ENCODE measurements at places on chromosomes 2 and 18. TPM values are rescaled to one million over a fixed set of nuclear protein-coding genes. Genes with fewer than 3 reads are reported as not detected.

Gene OSBPL1A
- total RNA-seq = 71.3 TPM

Gene SPDYA
- 1.1 TPM for total RNA-seq

GRCh38 chr18:5488844-5489243, 55.0 kb downstream of the EPB41L3 start:
- no peak overlapping the region for H3K27ac ChIP-seq
- DNase-seq = peak; percentile 75
- no peak overlapping the region for H3K4me3 ChIP-seq
- H3K36me3 ChIP-seq = no peaks in the 10 kb centered on the region
- H3K27me3 ChIP-seq = no peaks in the 10 kb centered on the region

GRCh38 chr2:99786636-99787390, 297.0 kb upstream of the REV1 start:
- no peak overlapping the region for H3K4me3 ChIP-seq
- no peaks in the 10 kb centered on the region for H3K36me3 ChIP-seq
- no peaks in the 10 kb centered on the region for H3K27me3 ChIP-seq
- no peak for DNase-seq
- no peaks in the 10 kb centered on the region for H3K4me1 ChIP-seq
- no peak overlapping the region for H3K27ac ChIP-seq

DNA sequence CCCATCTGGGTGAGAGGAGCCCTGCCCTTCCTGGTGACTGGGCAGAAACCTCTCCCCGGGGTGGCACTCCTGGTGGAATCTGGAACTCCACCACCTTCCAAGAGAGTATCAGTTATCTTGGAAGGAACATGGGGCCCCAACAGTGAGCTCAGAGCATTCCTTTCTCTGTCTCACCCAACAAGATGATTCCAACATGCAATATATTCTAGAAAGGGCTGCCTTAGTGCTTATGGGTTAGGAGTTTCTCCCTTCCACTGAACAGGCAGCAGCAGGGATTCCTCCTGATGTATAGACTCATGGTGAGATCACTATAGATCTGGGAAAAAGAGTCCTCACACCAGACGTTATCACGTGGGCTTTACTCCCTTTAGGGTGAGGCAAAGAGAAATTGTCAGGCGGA, 147.1 kb downstream of the COL4A4 start:
- DNase-seq = no peak
- H3K27me3 ChIP-seq = no peaks in the 10 kb centered on the region
- H3K27ac ChIP-seq = no peak overlapping the region

GRCh38 chr2:201931951-201932350, 101.7 kb upstream of the FZD7 start:
- H3K4me1 ChIP-seq = no peaks in the 10 kb centered on the region
- H3K4me3 ChIP-seq = no peak overlapping the region
- no peaks in the 10 kb centered on the region for H3K27me3 ChIP-seq
- H3K27ac ChIP-seq = no peak overlapping the region
- H3K36me3 ChIP-seq = no peaks in the 10 kb centered on the region
- DNase-seq = no peak

GRCh38 chr18:67600181-67601180, 84.0 kb upstream of the DSEL start:
- H3K36me3 ChIP-seq = no peaks in the 10 kb centered on the region
- H3K27ac ChIP-seq = no peak overlapping the region

- H3K27me3 ChIP-seq = no peaks in the 10 kb centered on the region
- H3K27ac ChIP-seq = no peak overlapping the region
- H3K4me1 ChIP-seq = no peaks in the 10 kb centered on the region
- no peak overlapping the region for H3K4me3 ChIP-seq
- no peak for DNase-seq
These were observed 9.9 kb downstream of the GCKR start for GRCh38 chr2:27506587-27506986.

- H3K4me1 ChIP-seq = peaks cover 10% of the 10 kb centered on the region
- no peaks in the 10 kb centered on the region for H3K27me3 ChIP-seq
- DNase-seq = peak; percentile 60
- H3K4me3 ChIP-seq = no peak overlapping the region
- no peak overlapping the region for H3K27ac ChIP-seq
These were observed 26.0 kb upstream of the ATOH8 start for GRCh38 chr2:85727798-85728197.

GRCh38 chr2:145617420-145617819, 1097.5 kb upstream of the ZEB2 start:
- no peak overlapping the region for H3K27ac ChIP-seq
- no peaks in the 10 kb centered on the region for H3K4me1 ChIP-seq
- H3K27me3 ChIP-seq = no peaks in the 10 kb centered on the region
- DNase-seq = no peak

Gene UGT1A10
- not detected for total RNA-seq

Gene EMILIN1
- 350 TPM for total RNA-seq

GRCh38 chr2:26585966-26586365, 55.2 kb downstream of the CIB4 start:
- H3K4me1 ChIP-seq = no peaks in the 10 kb centered on the region
- H3K27ac ChIP-seq = no peak overlapping the region
- H3K4me3 ChIP-seq = no peak overlapping the region
- H3K27me3 ChIP-seq = no peaks in the 10 kb centered on the region

Gene MATN3
- total RNA-seq = 0.54 TPM

DNA sequence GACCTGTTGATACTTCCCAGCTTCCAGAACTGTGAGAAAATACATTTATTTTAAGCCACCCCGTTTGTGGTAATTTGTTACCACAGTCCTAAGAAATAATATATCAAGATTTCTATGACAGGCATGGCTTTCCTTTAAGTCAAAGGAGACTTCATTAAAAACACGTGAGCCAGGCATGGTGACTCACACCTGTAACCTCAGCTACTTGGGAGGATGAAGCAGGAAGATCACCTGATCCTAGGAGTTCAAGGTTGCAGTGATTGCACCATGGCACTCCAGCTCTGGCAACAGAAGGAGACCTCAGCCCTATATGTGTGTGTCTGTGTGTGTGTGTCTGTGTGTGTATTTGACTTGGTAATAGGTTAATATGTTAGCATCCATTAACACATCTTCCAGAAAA, 69.8 kb upstream of the SCN7A start:
- H3K27ac ChIP-seq = no peak overlapping the region
- no peak overlapping the region for H3K4me3 ChIP-seq
- no peak for DNase-seq

Gene CD8B2
- total RNA-seq = not detected

DNA sequence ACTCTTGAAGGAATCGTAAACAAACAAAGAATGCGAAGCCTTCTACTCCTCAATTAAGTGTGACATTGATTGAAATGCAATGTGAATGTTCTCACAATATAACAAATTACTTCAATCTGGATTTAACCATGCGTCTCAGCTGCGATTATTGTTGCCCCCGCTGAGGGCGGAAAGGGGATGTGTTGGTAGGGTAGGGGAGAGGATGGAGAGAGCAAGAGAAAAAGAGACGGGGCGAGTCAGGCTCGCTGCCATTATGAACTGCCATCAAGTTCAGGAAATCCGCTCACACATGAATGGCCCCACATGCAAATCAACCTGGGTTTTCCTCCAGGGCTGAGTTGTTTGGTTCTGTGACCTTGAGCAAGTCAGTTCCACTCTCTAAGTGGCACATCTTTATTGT, 129.8 kb downstream of the PXDN start:
- no peaks in the 10 kb centered on the region for H3K27me3 ChIP-seq
- peaks cover 6% of the 10 kb centered on the region for H3K4me1 ChIP-seq
- no peak for DNase-seq
- H3K36me3 ChIP-seq = no peaks in the 10 kb centered on the region

- DNase-seq = no peak
- no peaks in the 10 kb centered on the region for H3K36me3 ChIP-seq
- peak overlapping the region; percentile 35 for H3K27ac ChIP-seq
- peaks cover 51% of the 10 kb centered on the region for H3K4me1 ChIP-seq
These were observed 398.2 kb upstream of the TRIB2 start for GRCh38 chr2:12318427-12319057.

DNA sequence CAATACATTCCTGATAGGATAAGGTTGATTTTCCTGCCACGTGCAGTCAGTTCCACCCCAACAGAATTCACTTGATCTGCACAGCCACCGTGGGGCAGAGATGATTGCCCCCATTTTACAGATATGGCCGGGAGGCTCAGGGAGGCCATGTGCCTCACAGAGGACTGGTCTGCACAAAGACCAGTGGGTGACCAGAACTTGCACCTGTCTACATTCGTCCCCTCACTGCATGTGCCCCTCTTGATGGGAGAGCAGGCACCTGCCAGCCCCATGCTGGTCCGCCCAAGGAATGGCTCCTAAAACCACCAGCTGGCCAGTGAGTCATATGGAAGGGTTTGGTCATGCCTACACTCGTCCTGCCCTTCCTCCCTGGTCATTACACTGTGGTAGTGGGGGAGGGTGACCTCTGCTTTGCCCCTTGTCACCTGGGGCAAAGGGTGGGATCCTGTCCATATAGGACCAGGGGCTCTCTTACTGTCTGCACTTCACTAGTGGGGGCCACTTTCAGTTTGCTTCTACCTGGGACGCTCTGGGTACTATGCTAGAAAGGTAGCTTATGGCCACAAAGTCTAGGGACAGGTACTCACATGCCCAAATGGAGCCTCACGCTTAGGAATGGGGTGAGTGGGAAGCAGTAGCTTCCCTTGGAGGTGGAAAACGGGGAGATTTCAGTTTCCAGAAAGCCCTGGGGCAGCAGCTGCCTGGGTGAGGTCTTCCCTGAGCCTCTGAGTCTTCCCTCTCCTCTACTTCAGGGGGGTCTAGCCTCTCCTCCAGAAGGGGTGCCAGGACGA, 14.7 kb downstream of the RRM2 start:
- H3K36me3 ChIP-seq = no peaks in the 10 kb centered on the region
- no peaks in the 10 kb centered on the region for H3K27me3 ChIP-seq
- no peak overlapping the region for H3K27ac ChIP-seq
- H3K4me3 ChIP-seq = no peak overlapping the region
- peak; percentile 33 for DNase-seq

GRCh38 chr2:52570716-52571115, 1196.9 kb upstream of the CHAC2 start:
- no peak for DNase-seq
- no peaks in the 10 kb centered on the region for H3K27me3 ChIP-seq
- no peak overlapping the region for H3K27ac ChIP-seq
- no peaks in the 10 kb centered on the region for H3K36me3 ChIP-seq

Gene UGT1A9
- not detected for total RNA-seq

DNA sequence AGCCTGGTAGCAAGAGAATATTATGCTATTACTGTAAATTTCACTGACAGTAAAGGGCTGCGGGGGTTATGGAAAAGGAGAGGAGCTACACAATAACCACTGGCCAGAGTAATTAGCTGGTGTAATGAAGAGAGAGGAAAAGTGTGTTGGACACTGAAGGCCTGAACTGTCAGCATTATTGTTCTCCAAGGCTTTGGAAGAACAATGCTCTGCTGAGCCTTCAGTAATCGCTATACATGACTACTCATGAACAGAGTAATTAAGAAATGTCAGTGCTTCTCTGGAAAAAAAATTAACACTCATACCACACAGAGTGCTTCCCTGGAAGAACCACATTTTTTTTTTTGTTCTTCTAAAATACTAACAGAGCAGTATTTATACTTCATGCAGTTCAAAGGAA, 931.3 kb downstream of the CPS1 start:
- no peaks in the 10 kb centered on the region for H3K4me1 ChIP-seq
- H3K27ac ChIP-seq = no peak overlapping the region
- no peaks in the 10 kb centered on the region for H3K36me3 ChIP-seq
- H3K4me3 ChIP-seq = no peak overlapping the region
- DNase-seq = no peak

DNA sequence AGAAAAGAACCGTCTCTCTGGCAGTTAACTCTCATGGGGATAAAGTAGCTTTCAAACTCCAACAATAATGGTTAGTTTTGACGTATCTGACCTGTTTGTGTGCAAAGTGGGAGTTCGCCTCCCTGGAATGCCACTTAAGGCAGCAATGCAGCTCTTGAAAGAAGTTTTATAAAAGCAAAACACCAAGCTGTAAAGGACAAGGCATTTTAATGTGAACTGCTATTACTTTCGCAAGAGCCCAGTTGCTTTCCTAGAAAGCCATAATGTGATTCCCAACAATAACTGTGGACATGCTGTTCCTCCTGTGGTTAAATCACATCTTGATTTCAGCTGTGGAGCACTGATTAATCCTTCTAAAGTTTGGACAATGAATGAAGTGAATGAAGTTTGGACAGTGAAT, 303.7 kb downstream of the PTPRM start:
- H3K4me3 ChIP-seq = no peak overlapping the region
- no peak for DNase-seq
- no peaks in the 10 kb centered on the region for H3K36me3 ChIP-seq
- no peaks in the 10 kb centered on the region for H3K27me3 ChIP-seq
- no peak overlapping the region for H3K27ac ChIP-seq
- H3K4me1 ChIP-seq = peaks cover 22% of the 10 kb centered on the region

GRCh38 chr18:64207820-64208219, 58.9 kb upstream of the LINC00305 start:
- H3K4me1 ChIP-seq = no peaks in the 10 kb centered on the region
- no peaks in the 10 kb centered on the region for H3K36me3 ChIP-seq
- DNase-seq = no peak

- DNase-seq = no peak
- H3K36me3 ChIP-seq = no peaks in the 10 kb centered on the region
These were observed 34.5 kb downstream of the STK39 start for GRCh38 chr2:168212866-168213265.

GRCh38 chr18:79645291-79645983, 34.2 kb upstream of the CTDP1 start:
- H3K4me3 ChIP-seq = no peak overlapping the region
- no peaks in the 10 kb centered on the region for H3K4me1 ChIP-seq
- peaks cover 6% of the 10 kb centered on the region for H3K27me3 ChIP-seq
- DNase-seq = peak; percentile 59
- no peaks in the 10 kb centered on the region for H3K36me3 ChIP-seq
- no peak overlapping the region for H3K27ac ChIP-seq

- H3K36me3 ChIP-seq = no peaks in the 10 kb centered on the region
- no peak overlapping the region for H3K4me3 ChIP-seq
- H3K27me3 ChIP-seq = no peaks in the 10 kb centered on the region
- no peak overlapping the region for H3K27ac ChIP-seq
- DNase-seq = no peak
- no peaks in the 10 kb centered on the region for H3K4me1 ChIP-seq
These were observed 633.4 kb upstream of the TMEFF2 start for GRCh38 chr2:192828175-192828574.

GRCh38 chr2:134776836-134777235, 58.0 kb upstream of the TMEM163 start:
- no peaks in the 10 kb centered on the region for H3K27me3 ChIP-seq
- H3K4me3 ChIP-seq = no peak overlapping the region
- no peak overlapping the region for H3K27ac ChIP-seq
- no peaks in the 10 kb centered on the region for H3K4me1 ChIP-seq
- no peaks in the 10 kb centered on the region for H3K36me3 ChIP-seq

DNA sequence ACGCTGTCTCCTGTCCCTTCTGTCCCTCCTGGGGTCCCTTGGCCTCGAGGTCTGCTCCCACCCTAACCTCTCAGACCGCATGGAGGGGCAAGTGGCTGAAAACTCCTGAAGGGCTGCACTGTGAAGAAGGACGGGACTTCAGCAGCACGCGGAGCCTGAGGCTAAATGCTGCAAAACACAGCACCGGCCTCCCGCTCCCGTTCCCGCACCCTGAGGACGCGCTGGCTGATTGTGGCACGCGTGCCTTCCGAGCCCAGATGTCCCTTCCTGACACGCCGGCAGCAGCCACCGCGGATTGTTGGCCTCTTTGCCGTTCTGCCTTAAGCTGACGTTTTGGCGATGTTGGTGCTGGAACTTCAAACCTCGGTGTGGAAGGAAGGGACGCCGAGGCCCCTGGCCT, 125.9 kb upstream of the CTDP1 start:
- H3K27ac ChIP-seq = no peak overlapping the region
- H3K4me3 ChIP-seq = no peak overlapping the region
- no peaks in the 10 kb centered on the region for H3K4me1 ChIP-seq
- DNase-seq = no peak

Data from sigmoid colon (tissue), 7 donors.